ENCODE measurements at places on chromosomes 1 and 21.

DNA sequence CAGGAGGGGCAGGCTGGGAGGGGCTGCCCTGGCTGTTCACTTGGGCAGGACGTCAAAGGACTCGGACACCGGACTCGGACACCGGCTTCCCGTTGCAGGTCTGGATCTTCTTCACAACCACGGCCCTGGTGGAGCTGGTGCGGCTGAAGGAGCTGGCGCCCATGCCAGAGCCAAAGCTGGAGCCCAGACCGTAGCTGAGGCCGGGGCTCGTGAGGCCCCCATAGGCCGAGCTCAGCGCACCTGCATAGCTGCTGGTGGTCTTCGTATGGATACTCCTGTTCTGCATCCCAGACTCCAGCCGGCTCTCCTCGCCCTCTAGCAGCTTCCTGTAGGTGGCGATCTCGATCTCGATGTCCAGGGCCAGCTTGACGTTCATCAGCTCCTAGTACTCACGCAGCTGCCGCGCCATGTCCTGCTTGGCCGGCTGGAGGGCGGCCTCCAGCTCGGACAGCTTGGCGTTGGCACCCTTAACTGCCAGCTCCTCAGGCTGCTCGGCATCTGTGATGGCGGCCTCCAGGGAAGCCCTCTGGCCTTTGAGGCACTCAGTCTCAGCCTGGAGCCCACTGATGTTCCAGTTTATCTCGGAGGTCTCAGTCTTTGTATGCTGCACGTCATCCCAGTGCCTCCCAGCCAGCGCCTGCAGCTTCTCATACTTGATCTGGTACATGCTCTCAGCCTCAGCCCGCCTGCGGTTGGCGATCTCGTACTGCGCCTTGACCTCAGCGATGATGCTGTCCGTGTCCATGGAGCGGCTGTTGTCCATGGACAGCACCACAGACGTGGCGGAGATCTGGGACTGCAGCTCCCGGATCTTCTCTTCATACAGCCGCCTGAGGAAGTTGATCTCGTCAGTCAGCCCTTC lies 15.1 kb upstream of the KLF17 start:
- no peak for DNase-seq

GRCh38 chr1:67735806-67736627 lies 51.0 kb downstream of the GADD45A start:
- DNase-seq = no peak

DNA sequence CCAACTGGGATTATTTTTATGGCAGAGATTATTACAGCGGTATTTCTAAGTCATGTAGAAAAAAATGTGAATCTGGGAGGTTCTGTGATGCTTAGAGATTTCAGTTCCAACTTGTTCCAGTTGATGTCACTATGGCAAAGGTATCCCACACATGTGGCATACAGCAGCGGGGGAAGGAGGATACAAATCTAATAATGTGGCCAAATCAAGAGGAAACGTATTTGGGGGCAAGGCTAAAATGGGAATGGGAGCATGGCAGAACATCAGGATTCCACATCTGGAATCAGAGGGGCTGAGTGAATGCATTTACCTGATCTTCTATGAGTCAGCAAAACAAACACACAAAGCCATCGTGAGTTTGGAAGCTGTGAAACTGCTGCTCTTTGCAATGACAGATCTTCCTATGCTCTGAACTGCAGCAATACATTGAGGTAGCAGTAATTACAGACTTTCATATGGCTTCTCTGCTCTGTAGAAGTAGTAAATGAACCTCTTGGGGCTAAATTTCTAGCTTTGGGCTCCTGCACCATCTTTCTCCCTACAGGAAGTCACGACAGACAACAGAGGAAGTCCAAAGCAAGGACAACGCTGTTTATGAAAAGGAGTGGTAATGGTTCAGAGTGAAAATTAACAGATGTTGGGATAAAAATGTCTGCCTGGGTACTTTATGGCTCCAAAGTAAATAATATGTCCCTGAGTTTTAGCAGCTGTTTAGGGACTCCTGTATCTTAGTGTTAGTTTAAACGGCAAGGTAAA lies 55.5 kb downstream of the GABPA start:
- DNase-seq = no peak

GRCh38 chr21:17929510-17929909 lies 110.4 kb upstream of the C21orf91 start:
- no peak for DNase-seq

GRCh38 chr1:63780565-63780964 lies 6.7 kb downstream of the ROR1 start:
- no peak for DNase-seq

DNA sequence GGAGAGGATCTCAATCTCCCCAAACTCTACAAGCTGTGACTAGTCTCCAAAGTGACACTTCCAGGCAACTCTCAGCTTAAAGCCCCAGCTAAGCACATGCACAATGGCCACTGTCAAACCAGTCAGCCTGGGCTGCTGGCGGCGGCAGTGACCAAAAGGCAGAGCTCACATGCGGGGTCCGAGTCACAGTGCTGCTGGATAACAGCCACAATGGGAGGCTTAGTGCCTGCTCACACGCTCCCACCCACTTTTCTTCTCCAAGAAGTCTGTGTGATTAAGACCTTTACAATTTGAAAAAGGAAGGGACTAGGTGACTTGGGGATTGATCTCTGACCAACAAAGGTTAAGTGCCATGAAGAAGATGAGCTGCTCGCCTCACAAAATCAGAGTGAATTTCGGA lies 16.8 kb downstream of the RIPK4 start:
- DNase-seq = no peak

DNA sequence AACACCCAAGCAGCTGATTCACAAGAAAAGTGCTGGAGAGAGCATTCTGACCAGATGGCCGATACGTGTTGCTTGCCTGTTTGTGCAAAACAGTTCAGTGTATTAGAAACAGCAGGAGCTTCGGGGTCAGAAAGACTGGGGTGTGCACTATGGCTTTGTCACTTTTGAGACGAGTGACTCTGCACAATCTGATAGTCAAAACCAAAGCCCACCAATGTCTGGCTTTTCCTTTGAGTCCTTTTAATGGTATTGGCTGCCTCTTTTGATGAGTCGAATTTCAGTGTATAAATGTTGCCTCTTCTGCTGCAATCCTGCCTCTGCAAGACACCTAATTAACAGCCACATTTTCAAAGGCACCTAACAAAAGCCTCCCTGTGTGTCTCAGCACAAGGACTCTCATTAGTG lies 444.6 kb downstream of the AJAP1 start:
- no peak for DNase-seq

GRCh38 chr21:33021667-33022066 lies 4.1 kb upstream of the OLIG2 start:
- no peak for DNase-seq

GRCh38 chr1:156319664-156320063 lies 18.4 kb downstream of the CCT3 start:
- DNase-seq = no peak

DNA sequence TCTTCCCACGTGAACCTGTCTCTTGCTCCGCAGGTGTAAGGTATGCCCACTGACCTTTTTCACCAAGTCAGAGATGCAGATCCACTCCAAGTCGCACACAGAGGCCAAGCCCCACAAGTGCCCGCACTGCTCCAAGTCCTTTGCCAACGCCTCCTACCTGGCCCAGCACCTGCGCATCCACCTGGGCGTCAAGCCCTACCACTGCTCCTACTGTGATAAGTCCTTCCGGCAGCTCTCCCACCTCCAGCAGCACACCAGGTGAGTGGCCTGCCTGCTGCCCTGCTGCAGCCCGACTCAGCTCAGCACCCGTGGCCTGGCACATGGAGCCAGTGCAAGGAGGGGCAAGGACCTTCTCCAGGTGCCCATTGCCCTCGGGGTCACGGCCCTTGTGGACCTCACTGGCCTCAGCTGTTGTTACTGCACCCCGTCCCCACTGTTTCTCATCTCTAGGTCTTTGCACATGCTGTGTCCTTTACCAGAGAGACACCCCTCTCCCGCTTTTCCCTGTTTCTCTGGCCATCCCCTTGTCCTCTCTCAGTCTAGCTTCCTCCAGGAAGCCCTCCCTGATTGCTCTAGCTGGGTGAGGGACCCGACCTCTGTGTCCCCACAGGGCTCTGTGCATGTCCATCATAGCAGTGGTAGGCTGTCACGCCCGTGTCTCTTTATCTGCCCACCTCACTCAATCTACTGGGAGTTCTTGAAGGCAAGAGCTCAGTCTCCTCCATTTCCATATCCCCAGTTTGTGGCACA lies 25.4 kb downstream of the ZNF362 start:
- no peak for DNase-seq

DNA sequence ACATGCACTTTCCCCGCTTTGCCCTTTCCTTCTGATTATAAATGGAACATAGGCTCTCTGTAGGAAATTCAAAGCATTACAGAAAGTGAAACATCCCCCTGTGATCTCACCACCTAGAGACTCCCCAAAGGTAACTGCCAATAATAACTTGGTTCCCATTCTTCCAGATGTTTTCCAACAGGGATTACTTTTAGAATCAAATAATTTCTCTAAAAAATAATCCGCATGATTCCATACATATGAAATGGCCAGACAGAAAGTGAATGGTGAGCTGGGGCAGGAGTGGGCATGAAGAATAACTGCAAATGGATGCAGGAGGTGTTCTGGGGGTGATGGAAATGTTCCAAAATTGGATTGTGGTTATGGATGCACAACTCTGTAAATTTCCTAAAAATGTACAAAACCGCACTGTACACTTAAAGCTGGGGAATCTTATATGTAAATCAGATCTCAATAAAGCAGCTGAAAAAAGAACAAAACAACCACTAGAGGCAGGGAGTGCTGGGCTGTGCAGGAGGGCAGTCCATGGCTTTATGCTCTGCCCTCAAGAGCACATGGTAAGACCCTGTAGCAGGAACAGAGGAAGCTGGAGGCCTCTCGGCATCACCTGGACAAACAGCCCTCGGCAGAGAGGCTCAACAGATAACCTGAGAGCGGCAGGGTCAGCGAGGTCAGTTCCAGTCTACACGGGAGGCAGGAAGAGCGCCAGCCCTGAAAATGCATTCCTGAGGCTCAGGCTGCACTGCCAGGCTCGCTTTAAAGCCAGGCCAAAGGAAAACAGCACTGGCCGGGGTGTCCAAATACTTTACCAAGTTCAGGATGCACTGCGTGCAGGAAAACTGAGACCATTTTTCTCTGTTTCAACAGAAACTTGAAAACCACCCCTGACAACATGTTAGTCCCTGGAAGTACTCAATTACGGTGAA lies 39.7 kb downstream of the CAPZB start:
- DNase-seq = no peak

DNA sequence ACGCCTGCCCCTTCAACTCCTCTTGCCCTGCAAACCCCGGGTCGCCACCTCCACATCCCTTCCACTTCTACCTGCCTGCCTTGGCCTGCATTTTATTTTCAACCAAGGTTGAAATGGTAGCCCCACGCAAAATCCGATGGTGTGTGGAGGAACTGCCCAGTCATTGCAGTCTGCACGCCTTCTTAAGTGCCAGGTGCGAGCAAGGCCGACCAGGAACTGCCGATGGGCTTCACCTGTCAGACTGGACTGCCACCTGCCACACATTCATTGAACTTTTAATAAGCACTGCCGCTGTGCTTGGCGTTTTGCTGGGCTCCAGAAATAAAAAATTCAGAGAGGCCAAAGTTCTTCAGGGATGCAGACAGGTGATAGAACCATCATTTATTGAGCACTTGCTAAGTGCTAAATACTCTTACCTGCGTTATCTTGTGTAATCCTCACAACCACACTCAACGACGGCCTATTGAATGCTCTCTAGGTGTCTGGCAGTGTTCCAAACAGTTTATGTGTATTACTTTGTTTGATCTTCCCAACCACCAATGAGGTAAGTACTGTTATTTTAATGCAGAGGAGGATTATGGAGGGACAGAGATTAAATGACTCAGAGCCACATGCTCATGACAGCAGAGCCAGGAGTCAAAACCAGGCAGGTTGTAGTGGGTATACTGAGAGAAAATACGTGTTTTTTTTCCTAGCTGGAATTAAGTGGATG lies 36.2 kb downstream of the CACHD1 start:
- no peak for DNase-seq

- no peak for DNase-seq
Observed at GRCh38 chr1:88043834-88044233, 640.2 kb upstream of the PKN2 start.

DNA sequence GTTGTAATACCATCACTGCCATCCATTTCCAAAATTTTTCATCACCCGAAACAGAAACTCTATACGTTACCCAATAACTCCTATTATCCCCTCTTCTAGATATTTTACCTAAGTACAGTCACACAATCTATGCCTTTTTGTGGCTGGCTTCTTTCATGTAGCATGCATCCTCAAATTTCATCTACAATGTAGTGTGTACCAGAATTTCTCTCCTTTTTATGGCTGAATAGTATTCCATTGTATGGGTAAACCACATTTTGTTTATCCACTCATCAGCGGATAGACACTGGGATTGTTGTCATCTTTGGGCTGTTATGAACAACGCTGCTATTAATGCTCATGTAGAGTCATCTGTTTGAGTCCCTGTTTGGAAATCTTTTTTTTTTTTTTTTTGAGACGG lies 21.2 kb downstream of the KIAA2013 start:
- DNase-seq = no peak

GRCh38 chr21:43811262-43812105 lies 22.1 kb downstream of the RRP1 start:
- DNase-seq = no peak

- DNase-seq = no peak
Observed at GRCh38 chr1:1853593-1854257, 37.2 kb downstream of the GNB1 start.

DNA sequence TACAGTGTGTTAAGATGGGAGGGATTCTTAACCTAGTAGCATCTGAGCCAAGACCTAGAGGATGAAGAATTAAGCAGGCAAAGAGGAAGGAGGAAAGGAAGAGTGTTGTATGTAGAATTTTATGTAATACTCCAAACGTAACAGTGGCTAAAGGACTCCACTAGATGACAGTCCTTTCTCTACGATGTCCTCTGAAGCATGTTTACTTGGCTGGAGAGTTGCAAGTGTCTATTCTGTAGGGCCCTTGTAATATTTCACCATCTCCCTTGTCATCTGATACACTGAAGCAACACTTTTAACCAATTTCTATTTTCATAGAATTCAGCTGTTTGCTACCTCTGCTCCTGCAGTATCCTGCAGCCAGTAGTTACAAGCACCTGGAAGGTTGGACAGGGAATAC lies 2.2 kb upstream of the YBX1 start:
- no peak for DNase-seq

- DNase-seq = no peak
Observed at GRCh38 chr21:31310750-31311149, 33.3 kb downstream of the TIAM1 start.

GRCh38 chr1:7389906-7390603 lies 381.0 kb upstream of the VAMP3 start:
- DNase-seq = no peak

GRCh38 chr1:150168960-150169601 lies 19.4 kb downstream of the PLEKHO1 start:
- DNase-seq = no peak

GRCh38 chr1:212291505-212292134 lies 6.4 kb downstream of the PPP2R5A start:
- no peak for DNase-seq

- DNase-seq = no peak
Observed at GRCh38 chr1:168907053-168907452, 178.0 kb upstream of the DPT start.

Measured in substantia nigra (tissue), 51 donors.